ENCODE measurements at places on chromosomes 11 and 22.

GRCh38 chr11:46249103-46249937 lies 28.1 kb upstream of the CREB3L1 start:
- no peak for DNase-seq
- no peaks in the 10 kb centered on the region for H3K4me1 ChIP-seq
- H3K27me3 ChIP-seq: no peaks in the 10 kb centered on the region
- no peak overlapping the region for H3K4me3 ChIP-seq

GRCh38 chr22:39624501-39624821 lies 53.9 kb downstream of the CACNA1I start:
- no peak overlapping the region for H3K4me3 ChIP-seq
- peaks cover 12% of the 10 kb centered on the region for H3K27me3 ChIP-seq
- H3K27ac ChIP-seq: no peak overlapping the region
- no peaks in the 10 kb centered on the region for H3K4me1 ChIP-seq
- DNase-seq: no peak

GRCh38 chr11:105783216-105783615 lies 173.3 kb downstream of the GRIA4 start:
- no peak for DNase-seq
- no peaks in the 10 kb centered on the region for H3K27me3 ChIP-seq
- no peak overlapping the region for H3K27ac ChIP-seq
- no peaks in the 10 kb centered on the region for H3K4me1 ChIP-seq

DNA sequence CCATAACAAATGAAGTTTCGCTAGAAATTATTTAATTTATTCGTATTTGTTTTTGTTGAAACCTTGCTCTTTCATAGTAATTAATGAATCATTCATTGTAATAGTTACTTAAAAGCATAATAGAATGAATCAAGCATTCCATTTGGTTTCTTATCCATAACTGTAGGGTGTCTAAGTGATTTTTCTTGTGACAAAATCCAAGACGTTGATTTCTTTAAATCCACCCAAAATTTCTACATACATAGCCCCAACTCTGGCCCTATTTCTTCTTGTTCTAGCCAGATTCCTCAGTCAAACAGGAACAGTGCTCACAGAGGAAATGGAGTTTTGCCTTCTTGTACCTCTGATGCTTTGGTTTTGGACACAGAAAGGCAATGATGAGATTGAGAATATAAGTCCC lies 25.5 kb downstream of the UBASH3B start:
- no peak overlapping the region for H3K4me3 ChIP-seq
- no peaks in the 10 kb centered on the region for H3K36me3 ChIP-seq
- H3K4me1 ChIP-seq: no peaks in the 10 kb centered on the region
- no peaks in the 10 kb centered on the region for H3K27me3 ChIP-seq
- DNase-seq: no peak

- H3K4me1 ChIP-seq: no peaks in the 10 kb centered on the region
- no peaks in the 10 kb centered on the region for H3K27me3 ChIP-seq
- no peak for DNase-seq
- H3K36me3 ChIP-seq: no peaks in the 10 kb centered on the region
- H3K27ac ChIP-seq: no peak overlapping the region
- H3K4me3 ChIP-seq: no peak overlapping the region
Observed at GRCh38 chr22:26821854-26822253, 164.5 kb downstream of the MIAT start.

DNA sequence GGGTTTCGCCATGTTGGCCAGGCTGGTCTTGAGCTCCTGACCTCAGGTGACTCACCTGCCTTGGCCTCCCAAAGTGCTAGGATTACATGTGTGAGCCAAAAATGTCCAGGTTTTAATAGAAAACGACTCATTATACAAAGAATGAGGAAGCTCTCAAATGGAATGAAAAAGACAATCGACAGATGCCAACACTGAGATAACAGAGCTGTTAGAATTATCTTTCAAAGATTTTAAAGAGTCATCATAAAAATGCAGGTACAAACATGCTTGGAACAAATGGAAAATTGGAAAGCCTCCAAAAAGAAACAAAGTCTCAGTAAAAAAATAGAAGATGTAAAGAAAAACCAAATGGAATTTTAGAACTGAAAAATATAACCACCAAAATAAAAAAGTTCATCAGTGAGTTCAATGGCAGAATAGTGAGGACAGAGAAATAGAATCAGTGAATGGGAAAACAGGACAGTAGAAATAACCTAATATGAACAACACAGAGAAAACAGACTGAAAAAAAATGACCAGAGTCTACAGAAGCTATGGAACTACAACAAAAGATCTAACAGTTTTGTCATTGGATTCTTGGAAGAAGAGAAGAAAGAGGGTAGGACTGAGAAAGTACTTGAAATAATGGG lies 10.9 kb downstream of the GAB2 start:
- no peak overlapping the region for H3K27ac ChIP-seq
- H3K4me3 ChIP-seq: no peak overlapping the region
- no peak for DNase-seq
- H3K36me3 ChIP-seq: no peaks in the 10 kb centered on the region
- no peaks in the 10 kb centered on the region for H3K4me1 ChIP-seq
- H3K27me3 ChIP-seq: no peaks in the 10 kb centered on the region

DNA sequence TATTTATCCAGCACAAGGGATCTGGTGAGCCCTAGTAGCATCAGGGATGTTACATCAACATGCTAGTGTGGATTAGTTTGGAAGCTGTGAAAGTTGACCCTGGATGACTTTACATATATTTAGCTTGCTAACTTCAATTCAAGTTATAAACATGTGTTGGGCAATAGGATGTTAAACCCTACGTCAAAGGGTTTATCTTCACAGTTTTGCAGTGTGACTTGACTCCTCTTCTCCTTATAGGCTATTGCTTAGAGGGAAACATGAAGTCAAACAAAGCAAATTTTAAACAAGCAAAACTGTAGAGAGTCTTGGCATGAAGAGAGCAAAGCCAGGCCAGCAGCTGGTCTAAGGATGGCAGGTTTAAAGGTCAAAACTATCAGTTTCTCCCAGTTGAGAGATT lies 11.3 kb upstream of the CTSC start:
- H3K27me3 ChIP-seq: no peaks in the 10 kb centered on the region
- DNase-seq: no peak
- H3K27ac ChIP-seq: no peak overlapping the region
- H3K4me1 ChIP-seq: no peaks in the 10 kb centered on the region

GRCh38 chr22:41285441-41285819 lies 557 bp downstream of the RANGAP1 start:
- H3K36me3 ChIP-seq: peaks cover 34% of the 10 kb centered on the region
- peak overlapping the region; percentile 76 for H3K4me3 ChIP-seq
- DNase-seq: peak; percentile 90

GRCh38 chr11:67015048-67015447 lies 7.9 kb upstream of the SYT12 start:
- H3K4me3 ChIP-seq: no peak overlapping the region
- no peak for DNase-seq
- H3K27me3 ChIP-seq: no peaks in the 10 kb centered on the region

GRCh38 chr11:10067629-10068300 lies 226.3 kb downstream of the SBF2 start:
- no peaks in the 10 kb centered on the region for H3K27me3 ChIP-seq
- no peak overlapping the region for H3K4me3 ChIP-seq
- no peak for DNase-seq
- no peaks in the 10 kb centered on the region for H3K36me3 ChIP-seq
- H3K4me1 ChIP-seq: no peaks in the 10 kb centered on the region
- no peak overlapping the region for H3K27ac ChIP-seq

DNA sequence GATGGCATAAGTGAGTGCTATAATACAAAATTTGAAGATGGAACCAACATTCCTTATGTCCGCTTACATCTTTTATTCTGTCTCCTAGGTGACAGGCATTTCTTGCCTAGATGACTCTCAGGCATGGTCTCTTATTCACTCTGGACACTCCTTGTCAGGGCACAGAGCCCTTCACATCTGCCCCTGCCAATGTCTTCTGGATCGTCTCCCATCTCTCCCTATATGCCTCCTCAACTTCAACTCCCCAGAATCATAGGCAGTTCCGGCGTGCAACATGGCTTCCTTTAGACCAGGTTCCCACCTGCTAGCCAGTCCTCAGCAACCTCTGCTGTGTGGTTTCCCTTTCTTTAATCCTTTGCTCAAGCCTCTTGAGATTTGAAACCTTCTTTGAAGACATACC lies 300.9 kb downstream of the TENM4 start:
- no peaks in the 10 kb centered on the region for H3K36me3 ChIP-seq
- no peak overlapping the region for H3K4me3 ChIP-seq
- no peak for DNase-seq
- H3K27ac ChIP-seq: no peak overlapping the region
- H3K27me3 ChIP-seq: no peaks in the 10 kb centered on the region

- no peaks in the 10 kb centered on the region for H3K4me1 ChIP-seq
- no peak overlapping the region for H3K4me3 ChIP-seq
- no peak overlapping the region for H3K27ac ChIP-seq
- no peaks in the 10 kb centered on the region for H3K27me3 ChIP-seq
- DNase-seq: no peak
- H3K36me3 ChIP-seq: no peaks in the 10 kb centered on the region
Observed at GRCh38 chr11:19842505-19842904, 129.9 kb downstream of the NAV2 start.

DNA sequence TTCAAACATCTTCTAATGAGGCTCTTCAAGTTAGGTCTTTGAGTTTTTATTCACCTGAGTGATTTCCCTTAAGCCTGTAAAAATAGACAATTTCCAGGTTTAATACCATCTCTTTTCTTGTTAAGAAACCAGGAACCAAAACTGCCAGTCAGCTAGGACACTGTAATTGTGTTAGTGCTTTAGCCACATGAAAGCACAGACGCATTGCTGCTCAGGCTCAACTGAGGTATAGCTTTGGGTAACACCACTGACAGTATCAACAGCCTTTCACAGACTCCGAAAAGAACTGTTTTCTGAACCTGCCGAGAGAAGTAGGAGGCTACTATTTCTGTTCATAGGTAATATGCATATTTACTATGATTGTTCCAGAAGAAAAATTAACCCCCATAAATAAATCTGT lies 768.7 kb downstream of the ETS1 start:
- no peaks in the 10 kb centered on the region for H3K4me1 ChIP-seq
- H3K36me3 ChIP-seq: no peaks in the 10 kb centered on the region
- no peak overlapping the region for H3K27ac ChIP-seq

DNA sequence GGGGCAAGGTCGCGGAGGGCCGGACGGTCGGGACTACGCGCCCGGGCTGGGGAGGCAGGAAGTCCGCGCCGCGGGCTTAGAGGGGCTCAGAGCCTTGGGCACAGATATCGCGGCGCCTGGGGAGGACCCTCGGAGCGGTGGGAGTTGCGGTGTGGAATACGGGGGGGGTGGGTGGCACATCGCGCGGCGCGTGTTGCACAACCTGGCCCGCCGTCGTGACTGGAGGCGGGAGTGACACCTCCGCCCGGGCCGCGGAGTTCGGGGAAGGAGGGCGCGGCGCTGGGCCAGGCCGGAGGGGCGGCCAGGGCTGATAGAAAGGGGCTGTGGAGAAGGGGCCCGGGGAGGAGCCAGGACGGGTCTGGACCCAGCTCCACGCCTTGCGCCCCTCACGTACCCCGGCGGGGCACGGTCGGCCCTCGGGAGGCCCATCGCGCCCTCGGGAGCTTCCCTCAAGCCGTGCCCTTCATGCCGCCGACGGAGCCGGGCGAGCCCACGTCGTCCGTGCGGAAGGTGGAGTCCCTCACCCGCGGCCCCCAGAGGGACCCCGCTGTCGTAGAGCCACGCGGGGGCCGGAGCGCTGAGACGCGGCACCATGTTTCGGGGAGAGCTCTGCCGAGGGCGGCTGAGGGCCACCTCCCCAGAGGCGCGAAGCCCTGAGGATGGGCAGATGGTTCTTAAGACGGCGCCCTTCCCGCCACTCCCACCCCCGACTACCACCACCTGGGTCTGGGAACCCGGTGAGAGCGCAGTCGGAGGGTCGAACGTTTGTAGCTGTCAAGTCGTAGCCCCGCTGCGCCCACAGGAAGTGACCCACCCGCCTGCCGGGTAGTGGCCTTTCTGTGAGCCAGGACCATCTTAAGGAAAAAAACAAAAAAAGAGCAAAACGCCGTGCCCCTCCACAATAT lies 729 bp downstream of the IL17RA start:
- H3K4me3 ChIP-seq: peak overlapping the region; percentile 86
- no peaks in the 10 kb centered on the region for H3K27me3 ChIP-seq
- peak; percentile 60 for DNase-seq
- H3K36me3 ChIP-seq: no peaks in the 10 kb centered on the region

DNA sequence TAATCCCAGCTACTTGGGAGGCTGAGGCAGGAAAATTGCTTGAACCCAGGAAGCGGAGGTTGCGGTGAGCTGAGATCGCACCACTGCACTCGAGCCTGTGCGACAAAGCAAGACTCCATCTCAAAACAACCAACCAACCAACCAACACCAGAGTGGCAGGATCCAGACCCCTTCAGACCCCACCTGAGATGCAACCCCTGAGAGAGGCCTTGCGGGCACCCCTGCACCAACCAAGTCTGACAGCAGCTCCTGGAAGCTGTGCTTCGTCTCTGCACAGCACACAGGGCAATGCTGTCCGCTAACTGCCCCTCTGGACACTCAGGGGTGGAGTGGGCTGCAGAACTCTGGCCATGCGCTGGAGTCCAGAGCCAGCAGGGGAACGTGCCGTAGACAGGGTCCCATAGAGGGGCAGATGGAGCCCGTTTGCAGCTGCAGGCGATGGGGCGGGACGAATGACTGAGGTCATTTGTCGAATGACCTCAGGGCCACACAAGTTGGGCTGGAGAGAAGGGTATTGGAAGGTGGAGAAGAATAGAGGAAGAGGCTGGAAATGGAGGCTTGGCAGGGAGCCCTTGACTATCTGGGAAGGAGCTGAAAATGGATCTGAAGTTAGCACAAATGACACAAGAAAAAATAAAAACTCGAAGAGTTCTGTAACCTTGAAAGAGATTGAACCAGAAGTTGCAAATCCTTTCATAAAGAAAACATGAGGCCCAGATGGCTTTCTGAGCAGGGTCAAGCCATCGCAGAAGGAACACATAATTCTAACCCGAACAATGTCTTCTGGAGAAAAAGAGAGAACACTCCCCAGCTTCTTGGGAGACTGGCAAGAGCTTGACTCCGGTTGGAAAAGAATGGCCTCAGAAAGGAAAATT lies 199.7 kb downstream of the CTTN start:
- no peak overlapping the region for H3K27ac ChIP-seq
- no peak for DNase-seq
- no peaks in the 10 kb centered on the region for H3K27me3 ChIP-seq
- H3K36me3 ChIP-seq: no peaks in the 10 kb centered on the region

GRCh38 chr11:46391578-46392420 lies at the start of gene CHRM4:
CHRM4 (minus strand) TSS chr11:46391776; CDS start chr11:46386557, 5,219 bp downstream.
- no peak within 1 kb of the TSS for H3K27ac ChIP-seq
- no peak within 1 kb of the TSS for H3K4me3 ChIP-seq
- peaks cover 46% of the 10 kb centered on the region for H3K4me1 ChIP-seq
- H3K36me3 ChIP-seq: peaks cover 5% of the 10 kb centered on the region

- no peak for DNase-seq
- no peaks in the 10 kb centered on the region for H3K27me3 ChIP-seq
- no peak overlapping the region for H3K27ac ChIP-seq
- no peak overlapping the region for H3K4me3 ChIP-seq
Observed at GRCh38 chr11:47611348-47611794, 17.2 kb upstream of the C1QTNF4 start.

GRCh38 chr22:17235149-17235655 lies 16.0 kb upstream of the ADA2 start:
- H3K4me1 ChIP-seq: peaks cover 1% of the 10 kb centered on the region
- no peak overlapping the region for H3K27ac ChIP-seq

- H3K36me3 ChIP-seq: no peaks in the 10 kb centered on the region
- H3K27ac ChIP-seq: peak overlapping the region; percentile 6
- H3K4me1 ChIP-seq: peaks cover 6% of the 10 kb centered on the region
- no peak for DNase-seq
Observed at GRCh38 chr11:108854346-108854745, 189.5 kb downstream of the DDX10 start.

- no peak overlapping the region for H3K27ac ChIP-seq
- no peak overlapping the region for H3K4me3 ChIP-seq
- no peaks in the 10 kb centered on the region for H3K36me3 ChIP-seq
- DNase-seq: no peak
Observed at GRCh38 chr11:103536335-103536722, 427.1 kb downstream of the DYNC2H1 start.
